CD4-positive, alpha-beta T cell treated with Interleukin-4 for 4 hours (primary cell): ENCODE measurements at places on chromosomes 3 and 15.

DNA sequence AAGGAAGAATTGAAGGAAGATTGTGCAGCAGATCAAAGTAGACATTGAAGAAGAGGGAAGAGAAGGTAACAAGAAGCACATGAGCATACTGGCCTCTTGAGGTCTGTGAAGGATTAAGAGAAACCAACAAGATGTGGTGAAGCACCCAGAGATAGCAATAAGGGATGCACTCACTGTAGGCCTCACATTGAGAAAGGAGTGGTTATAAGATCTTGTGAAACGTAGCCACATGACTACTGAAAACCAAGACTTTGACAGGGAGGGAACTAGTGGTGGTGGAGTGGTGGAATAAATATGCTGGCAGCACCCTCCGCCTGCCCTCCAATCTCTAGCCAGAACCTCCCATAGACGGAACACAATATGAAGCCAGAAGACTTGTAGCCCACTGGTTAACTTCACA, 651.2 kb downstream of the DIPK2A start:
- no peak for DNase-seq

GRCh38 chr3:138862531-138862923, 27.8 kb upstream of the PIK3CB start:
- DNase-seq: peak; percentile 7

DNA sequence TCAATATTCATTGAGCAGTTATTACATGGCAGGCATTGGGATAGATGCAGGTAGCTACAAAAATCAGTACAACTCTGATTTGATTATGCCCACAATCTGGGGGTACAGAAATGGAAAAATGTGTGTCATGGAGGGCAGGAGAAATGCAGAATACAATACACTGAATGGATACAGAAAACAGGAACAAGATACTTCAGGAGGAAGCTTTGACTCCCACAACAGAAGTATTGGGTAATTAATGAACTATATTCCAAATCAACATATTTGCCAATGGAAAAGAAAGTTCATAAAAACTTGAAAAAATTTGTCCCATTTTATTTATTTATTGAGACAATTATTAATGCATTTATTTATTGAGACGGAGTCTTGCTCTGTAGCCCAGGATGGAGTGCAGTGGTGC, 207.0 kb downstream of the SUCLG2 start:
- no peak for DNase-seq

- no peak for DNase-seq
Measured at GRCh38 chr15:60022379-60022741, 18.2 kb downstream of the FOXB1 start.

- no peak for DNase-seq
Measured at GRCh38 chr3:190266913-190267290, 55.3 kb downstream of the CLDN1 start.

DNA sequence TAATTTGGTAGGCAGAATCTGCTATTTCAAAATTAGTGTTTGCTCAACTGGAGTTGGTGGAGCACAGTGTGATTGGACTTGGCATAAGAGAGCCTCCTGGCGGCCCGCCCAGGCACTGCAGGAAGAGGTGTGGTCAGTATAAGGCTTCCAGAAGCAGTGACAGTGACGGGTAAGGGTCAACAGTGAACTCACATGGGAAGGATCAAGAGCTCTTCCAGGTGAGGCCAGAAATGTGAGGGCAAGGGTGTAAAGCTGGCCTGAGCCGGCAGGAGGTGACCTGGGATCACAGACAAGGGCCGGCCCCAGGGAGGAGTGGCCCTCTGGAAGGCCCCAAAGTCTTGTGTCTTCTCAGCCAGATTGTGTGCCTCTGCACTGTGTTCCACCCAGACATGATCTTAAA, 93.2 kb upstream of the RNF7 start:
- peak; percentile 65 for DNase-seq

DNA sequence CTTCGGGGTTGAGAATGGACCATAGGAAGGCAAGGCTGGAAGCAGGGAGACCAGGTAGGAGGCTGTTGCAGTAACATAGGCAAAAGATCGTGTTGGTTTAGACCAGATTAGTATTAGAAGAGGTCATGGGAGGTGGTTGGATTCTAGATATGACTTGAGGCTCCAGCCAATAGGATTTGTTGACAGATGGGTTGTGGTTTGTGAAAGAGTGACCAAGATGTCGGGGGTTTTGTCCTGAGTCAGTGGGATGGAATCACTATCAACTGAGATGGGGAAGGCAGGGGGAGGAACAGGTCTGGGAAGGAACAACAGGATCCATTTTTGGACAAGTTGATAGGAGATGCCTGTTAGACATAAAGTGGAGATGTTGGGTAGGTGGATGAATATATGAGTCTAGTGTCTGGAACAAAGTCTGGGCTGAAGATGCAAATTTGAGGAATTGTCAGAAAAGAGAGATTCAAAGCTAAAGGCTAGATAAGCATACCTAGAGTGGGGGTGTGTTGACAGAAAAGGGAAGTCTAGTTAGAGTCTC, 95.5 kb upstream of the NPHP3 start:
- DNase-seq: no peak

GRCh38 chr3:127072221-127072771, 89.4 kb downstream of the PLXNA1 start:
- DNase-seq: no peak

GRCh38 chr3:46321461-46322104, 32.3 kb upstream of the CCR2 start:
- DNase-seq: no peak

GRCh38 chr3:9703736-9704346, at the start of gene CPNE9:
TSS of gene CPNE9 (plus strand) at chr3:9703833. CDS start at chr3:9703997, 164 bp downstream.
- DNase-seq: no peak

DNA sequence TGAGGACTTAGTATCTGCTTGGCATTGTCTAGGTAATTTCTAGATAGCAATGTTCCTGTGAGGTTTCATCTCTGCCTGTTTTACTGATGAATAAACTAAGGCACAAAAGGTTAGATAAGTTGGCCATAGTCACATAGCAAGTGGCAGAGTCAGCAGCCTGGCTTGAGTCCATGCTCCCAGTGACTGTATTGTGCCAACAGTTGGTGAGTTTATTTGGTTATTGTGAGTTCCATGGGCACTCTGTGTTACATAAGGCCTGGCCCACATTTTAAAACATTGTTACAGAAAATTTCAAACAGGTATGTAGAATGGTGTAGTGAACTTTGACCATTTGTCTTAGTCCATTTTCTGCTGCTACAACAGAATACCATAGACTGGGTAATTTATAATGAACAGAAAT, 15.2 kb downstream of the MCM2 start:
- no peak for DNase-seq

DNA sequence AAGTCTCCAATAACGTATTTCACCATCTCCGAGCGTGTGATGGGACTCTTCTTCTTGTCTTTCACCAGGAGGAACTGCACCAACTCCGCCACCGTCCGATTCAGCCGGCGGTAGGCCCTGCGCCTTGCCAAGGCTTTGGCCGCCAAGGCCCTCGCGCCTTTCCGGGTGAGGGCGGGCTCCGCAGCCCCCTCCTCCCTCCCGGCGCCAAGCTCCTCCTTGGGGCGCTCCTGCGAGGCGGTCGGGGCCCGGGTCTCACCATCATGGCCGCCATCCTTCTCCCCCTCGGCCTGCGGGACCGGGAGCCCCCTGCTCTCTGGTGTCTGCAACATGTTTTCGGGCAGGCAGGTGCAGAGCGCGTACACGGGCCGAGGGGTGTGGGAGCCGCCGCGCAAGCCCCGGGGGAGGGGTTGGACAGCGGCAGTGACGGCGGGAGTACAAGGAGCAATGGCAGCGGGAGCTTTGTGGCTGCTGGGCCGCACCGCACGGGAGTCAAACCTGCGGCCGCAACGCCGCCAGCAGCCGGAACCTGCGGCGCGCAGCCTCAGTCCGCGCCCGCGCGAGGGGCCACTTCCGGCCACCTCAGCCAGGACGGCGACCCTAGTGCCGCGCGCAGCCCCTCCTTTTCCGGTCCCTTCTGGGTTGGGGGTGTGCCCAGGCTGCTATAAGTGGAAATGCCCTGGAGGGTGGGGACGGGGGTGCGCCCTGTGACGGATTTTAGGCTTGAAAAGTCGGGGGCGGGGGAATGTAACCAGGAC, at the start of gene MAGEF1:
TSS of gene MAGEF1 (minus strand) at position 572 of the 755 bp plus-strand sequence. CDS start at position 329, 243 bp downstream.
- peak; percentile 65 for DNase-seq
